CD14-positive monocyte (primary cell): ENCODE measurements at places on chromosomes 4 and X.

- DNase-seq = no peak
Observed at GRCh38 chr4:42612898-42613297, 44.0 kb downstream of the ATP8A1 start.

GRCh38 chr4:154024097-154024694 lies 235.3 kb upstream of the SFRP2 start:
- DNase-seq = no peak

DNA sequence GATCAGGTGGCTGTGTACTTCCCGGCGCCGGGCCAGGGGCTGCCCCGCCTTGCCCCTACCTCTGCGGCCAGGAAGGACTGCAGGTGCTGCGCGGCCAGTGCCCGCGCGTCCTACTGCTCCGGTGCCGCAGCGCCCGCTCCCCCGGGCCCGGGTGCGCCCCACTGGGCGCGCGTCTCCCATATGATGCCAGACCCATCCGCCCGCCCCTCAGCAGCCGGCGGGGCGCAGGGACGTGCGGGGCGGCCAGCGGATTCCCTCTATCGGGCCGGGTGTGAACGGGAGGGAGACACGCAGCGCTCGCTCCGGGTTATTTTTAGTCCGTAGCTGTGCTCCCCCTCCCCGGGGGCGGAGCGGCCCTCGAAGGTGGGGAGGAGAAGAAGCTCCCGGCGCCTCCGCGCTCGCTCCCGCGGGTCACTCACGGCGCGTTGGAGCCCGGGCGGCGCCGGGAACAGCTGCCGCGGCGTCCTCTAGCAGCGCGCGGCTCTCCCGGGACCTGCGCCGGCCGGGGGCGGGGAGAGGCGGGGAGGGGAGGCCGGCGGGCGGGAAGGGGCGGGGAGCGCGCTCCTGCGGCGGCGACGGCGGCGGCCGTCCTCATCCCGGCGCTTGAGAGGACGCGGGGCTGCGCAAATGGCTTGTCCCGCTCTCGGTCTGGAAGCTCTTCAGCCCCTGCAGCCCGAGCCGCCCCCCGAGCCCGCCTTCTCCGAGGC lies 103.6 kb downstream of the UCHL1 start:
- DNase-seq = no peak

- no peak for DNase-seq
Observed at GRCh38 chrX:97844161-97844560, 960.5 kb downstream of the RPA4 start.

DNA sequence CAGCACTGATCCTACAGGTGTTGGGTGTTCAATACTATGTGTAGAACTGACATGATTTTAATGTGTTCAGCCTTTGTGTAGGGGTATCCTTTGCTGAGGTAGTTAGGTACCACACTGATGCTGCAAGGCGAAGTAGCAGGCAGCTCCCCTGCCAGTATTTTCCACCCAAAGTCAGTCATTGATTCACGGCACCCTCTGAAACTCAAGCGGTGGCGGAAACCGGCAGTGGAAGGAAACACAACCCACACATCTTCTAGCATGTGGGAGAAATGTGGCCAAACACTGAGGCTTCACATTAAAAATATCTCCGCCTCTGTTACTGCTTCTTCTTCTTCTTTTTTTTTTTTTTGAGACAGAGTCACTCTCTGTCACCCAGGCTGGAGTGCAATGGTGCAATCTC lies 126.3 kb downstream of the AASDH start:
- no peak for DNase-seq

GRCh38 chr4:160709026-160709425 lies 1454.8 kb downstream of the FSTL5 start:
- DNase-seq = no peak

- DNase-seq = no peak
Observed at GRCh38 chr4:102604222-102604940, 103.2 kb downstream of the NFKB1 start.

GRCh38 chrX:55695227-55696018 lies 22.1 kb upstream of the RRAGB start:
- DNase-seq = no peak

DNA sequence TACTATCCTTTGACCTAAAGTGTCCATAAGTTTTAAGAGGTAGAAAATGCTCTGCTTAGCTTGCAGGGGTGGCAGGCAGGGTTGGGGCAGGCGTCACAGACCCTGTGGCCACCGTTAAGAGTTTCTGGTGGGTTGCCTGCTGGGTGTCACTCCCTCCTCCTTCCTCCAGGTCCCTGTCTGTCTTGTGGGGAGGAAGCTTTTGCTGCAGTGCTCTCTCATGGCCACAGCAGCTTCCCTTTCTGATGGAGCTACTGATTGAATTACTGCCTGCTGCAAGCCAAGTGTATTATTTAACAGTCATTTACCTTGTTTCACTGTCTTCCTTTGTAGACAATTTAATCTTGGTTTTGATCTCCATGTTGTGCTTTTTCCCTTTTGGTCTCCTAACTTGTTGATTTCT lies 384.6 kb downstream of the IDS start:
- DNase-seq = no peak

DNA sequence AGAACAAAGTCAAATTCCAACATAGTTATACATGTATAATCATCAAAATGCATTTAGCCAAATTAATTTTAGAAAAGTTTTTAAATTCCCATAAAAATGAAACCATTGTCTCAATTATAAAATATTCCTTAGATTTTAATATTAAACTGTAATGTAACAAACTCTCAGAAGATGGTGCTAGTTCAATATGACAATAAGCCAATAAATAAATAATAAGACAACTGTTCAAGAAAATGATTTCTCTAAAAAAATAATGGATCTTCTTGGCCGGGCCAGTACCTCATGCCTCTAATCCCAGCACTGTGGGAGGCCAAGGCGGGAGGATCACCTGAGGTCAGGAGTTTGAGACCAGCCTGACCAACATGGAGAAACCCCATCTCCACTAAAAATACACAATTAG lies 80.3 kb downstream of the RAB28 start:
- DNase-seq = no peak

GRCh38 chrX:134202561-134202960 lies 34.4 kb upstream of the CCDC160 start:
- no peak for DNase-seq

GRCh38 chr4:119049342-119049741 lies 86.3 kb upstream of the MYOZ2 start:
- DNase-seq = no peak

DNA sequence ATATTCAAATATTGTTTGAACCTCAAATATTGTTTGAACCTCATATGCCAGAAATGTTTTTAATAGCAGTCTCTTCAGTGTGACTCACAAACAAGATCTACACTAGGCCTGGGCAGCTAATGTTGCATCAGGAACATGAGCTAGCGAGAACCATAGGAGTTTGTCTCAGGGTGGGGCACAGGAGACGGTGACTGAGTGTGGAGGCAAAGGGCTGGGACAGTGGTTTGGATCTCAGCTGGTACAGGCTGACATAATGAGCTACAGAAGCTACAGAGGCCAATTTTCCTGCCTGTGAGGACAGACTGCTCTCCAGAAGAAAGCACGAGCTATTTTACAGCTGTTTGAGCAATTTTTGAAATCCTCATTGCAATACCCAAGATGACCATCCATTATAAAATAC lies 224.7 kb downstream of the CENPC start:
- no peak for DNase-seq

DNA sequence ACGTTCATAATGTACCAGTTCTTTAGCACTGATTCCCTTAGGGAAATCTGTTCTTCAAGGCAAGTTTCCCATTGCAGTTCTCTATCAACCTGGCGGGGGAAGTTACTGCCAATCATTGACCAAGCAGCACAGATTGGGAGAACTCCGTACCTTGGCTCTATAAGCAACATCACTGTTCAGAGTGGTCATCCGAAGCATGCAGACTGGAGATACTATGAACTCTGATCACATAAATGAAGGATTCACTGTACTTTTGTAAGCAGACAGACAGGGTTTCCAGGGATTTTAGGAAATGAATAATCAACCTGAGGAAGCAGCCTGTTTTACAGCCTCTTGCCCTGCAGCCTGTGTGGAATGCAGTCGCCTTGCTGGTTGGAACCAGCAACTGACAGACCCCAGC lies 63.8 kb upstream of the WWC2 start:
- no peak for DNase-seq

GRCh38 chr4:20217951-20218350 lies 33.8 kb upstream of the SLIT2 start:
- no peak for DNase-seq

DNA sequence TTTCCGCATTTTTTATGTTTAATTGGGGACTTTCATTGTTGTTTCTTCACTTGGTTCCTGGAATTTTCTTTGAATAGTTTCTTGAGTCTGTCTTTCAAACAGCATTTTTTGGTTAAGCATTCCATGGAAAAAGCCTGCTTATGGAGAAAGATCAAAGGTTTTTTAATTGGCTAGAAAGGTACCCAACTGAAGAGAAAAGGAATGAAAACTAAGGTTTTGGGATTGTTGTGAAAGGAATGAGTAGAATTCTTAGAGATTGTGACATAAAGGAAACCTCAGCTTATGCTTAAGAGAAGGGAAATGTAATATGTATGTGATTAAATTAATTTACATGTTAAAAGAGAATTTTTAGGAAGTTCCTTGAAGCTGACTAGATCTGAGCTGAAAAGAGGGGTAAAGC lies 82.8 kb downstream of the CCKAR start:
- no peak for DNase-seq

DNA sequence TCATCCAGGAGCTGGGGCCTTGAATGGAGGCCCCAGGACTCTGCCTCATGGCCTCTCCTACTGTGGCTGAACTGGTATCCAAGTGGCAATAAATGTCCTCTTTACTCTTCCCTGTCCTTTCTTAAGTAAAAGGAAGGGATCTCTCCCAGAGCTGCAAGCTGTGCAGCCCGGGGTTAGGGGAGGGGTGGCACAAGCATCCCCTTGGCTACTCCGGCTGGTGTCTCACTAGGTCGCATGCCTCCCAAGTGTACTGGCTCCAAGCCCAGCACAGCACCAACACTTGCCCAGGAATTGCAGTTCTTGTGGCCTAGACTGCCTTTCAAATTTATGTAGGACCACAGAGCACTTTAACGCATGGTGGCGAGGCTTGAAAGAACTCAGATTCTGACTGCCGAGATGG lies 44.7 kb upstream of the MED14 start:
- no peak for DNase-seq

DNA sequence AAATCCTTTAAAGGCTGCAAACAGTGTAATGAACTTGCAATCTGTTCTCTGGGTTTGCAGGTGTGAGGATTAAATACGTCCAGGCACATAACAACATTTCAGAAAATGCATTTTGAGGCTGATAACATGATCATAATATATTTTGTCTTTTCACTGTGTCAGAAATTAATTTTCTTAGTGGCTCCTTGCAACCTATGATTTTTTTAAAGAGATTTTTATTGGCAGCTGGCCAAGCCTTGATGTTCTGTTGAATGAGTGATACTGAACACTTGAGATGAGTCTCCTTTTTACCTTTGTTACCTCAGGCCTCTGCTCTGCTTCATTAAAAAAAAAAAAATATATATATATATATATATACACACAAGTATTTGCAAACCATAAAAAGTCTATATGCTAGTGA lies 68.2 kb upstream of the TENM3 start:
- no peak for DNase-seq

DNA sequence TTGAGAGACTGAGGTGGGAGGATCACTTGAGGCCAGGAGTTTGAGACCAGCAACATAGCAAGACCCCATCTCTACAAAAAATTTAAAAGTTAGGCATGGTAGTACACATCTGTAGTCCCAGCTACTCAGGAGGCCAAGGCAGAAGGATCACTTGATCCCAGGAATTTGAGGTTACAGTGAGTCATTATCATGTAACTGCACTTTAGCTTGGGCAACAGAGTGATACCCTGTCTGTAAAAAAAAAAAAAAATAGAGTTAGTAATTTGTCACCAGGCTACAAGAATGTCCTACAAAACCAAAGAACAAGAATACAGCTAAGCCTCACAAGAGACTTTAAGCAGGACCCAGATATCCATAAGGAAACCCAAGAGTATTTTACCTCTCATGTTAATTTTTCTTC lies 27.0 kb upstream of the RAB28 start:
- no peak for DNase-seq

DNA sequence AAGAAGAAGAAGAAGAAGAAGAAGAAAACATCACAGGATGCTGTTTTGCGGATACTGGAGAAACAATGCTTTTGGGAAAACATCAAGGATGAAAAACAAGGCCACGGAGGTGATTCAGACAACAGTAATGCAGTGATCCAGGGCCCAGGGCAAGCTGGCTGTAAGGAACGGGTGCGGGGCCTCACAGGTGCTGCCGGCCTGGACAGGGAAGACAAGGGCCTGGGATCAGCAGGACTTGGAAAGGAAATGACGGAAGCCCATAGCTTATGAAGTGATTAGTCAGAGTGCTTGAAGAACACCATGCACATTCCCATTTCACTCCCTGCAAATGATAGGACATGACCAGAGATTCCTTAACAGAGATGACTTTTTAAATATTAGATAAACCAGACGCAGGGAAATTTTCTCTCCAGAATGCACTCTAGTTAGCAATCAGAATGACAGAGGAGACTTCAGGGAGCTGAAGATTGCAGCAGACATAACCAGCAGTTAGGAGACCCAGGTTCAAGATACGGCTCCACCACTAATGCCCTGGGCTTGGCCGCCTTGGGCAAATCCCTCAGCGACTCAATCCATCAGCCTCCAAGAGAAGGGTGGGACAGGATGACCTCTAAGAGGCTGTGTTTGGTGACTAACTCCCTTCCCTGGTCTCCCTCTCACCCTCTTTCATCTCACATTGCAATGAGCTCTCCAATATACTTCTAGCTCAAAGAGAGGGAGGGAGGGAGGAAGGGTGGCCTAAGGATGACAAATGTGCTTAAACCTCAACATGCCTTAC lies 54.1 kb downstream of the APBB2 start:
- DNase-seq = no peak

DNA sequence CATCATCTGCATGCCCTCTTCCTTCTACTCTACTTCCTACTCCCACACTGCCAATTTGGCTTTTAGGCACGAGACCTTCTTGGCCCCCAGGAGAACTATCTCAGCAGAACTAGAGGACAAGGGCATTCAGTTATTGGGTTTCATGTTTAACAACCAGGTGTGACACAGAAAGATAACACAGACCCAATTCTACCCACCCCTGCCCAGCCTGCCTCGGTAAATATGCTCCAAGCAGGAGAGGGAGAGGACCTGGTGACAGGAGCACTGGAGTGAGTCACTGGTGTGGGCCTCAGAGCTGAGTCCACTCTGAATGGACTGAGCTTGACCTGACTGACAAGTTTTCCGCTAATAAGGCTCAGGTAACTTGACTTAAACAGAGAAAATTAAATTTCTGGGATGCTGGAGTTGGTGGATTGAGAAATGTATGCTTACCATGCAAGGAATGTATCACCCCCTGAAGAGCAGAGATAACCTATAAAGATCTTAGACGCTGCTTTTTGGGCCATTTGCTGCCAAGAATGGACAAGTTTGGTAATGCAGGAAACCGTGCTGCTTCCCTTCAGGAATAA lies 52.5 kb downstream of the CASP3 start:
- no peak for DNase-seq
